Right cardiac atrium (tissue), 5 donors: ENCODE measurements at places on chromosomes 1 and 21. TPM values are rescaled to one million over a fixed set of nuclear protein-coding genes. Genes with fewer than 3 reads are reported as not detected.

GRCh38 chr21:32403201-32403777 lies 9.2 kb upstream of the EVA1C start:
- peak; percentile 70 for DNase-seq

DNA sequence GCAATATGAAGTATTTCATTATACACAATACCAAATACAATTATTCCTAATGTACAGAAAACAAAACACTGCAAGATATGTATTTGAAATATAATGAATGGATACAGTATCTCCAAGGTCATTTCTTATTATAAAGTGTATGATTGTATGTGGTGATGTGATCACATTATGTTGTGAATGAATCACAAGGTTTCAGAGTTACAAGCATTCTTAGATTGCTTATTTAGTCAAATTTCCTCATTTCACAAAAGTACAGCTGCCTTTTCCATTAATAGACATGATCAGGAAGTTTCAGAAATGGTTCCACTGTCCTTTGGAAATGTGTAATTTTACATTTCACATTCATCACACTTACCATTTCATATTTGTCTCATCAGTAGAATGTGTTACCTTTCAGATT lies 28.3 kb upstream of the NEK7 start:
- DNase-seq, result no peak

HLX gene
- total RNA-seq, result 5.5 TPM

GRCh38 chr1:238690415-238690814 lies 696.0 kb upstream of the CHRM3 start:
- DNase-seq, result no peak

DNA sequence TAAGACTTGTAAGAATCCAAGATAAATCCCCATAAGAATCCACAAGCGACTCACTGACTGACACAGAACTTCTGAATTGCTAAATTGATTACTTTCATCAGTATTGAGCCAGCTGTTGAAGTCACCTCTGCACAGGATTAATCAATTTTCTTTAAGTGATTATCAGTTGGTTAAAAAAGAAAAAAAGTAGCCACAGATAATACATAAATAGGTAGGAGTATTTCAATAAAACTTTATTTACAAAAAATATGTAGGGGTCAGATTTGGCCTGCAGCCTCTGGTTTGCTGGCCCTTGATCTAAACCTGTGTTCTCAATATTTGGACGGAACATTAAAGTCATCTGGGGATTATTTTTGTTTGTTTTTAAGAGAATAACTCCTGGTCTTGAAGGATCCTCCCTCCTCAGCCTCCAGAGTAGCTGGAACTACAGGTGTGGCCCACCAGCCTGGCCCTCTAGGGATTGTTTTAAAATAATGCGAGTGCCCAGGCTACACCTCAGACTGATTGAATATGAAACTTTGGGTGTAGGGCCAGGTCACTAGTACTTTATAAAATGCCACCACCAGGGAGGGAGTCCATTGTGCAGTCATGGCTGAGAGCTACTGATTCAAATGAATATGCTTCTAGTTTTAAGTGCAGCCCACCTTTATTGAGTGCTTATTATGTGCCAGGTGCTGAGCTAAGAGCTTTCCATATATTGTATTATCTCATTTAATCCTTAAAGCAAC lies 6.8 kb upstream of the TMEM183A start:
- no peak for DNase-seq

DNA sequence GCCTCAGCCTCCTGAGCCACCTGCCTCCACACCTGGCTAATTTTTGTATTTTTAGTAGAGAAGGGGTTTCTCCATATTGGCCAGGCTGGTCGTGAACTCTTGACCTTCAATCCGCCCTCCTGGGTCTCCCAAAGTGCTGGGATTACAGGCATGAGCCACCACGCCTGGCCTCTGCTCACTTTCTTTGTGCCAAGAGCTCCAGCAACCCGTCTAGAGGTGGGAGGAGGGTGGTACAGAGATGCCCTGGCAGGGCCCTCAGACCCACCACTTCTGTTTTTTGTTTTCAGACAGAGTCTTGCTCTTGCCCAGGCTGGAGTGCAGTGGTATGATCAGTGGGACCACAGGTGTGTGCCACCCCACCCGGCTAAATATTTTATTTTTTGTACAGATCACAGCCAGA lies 6.9 kb upstream of the SYNC start:
- DNase-seq, result no peak
